CD4-positive, alpha-beta T cell (primary cell): ENCODE measurements at places on chromosomes 16 and 17.
A peak's percentile ranks its signal among the peaks of the same experiment; 100 is the strongest.

DNA sequence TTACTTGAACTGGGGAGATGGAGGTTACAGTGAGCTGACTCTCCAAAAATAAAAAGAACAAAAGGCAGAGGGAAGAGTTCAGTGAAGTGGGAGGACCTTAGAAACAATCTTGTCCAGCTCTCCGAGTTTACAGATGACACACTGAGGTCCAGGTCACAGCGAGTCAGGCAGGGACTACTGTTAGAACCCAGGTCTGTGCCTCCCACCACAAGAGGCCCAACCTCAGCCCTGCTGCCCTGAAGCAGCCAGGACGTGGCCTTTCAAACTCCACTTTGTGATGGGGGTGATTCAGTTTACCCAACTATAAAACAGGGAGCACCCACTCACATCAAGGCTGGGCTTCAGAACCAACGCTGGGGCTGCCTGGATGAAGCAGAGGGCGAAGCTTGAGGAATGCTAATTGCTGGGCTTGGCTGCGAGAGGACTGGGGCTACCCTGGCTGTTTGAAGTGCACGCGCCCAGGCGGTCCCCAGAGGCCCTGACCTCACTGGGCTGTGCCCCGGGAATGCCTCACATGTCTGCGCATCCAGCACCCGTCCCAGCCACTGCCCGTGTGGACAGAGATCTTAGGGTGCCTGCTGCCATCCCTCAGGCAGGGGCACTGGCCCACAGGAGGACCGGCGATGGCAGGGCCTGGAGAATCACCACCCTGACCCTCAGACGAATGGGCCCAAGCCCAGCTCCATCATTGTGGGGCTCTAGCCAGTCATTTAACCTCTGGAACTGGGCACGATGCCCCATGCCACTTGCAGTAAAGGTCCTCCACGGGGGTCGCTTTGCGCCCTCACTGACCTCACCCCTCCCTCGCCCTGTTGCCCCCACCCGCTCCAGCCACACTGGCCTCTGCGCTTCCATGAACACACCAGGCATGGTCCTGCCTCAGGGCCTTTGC lies 11.4 kb downstream of the SLC5A10 start:
- DNase-seq = no peak

DNA sequence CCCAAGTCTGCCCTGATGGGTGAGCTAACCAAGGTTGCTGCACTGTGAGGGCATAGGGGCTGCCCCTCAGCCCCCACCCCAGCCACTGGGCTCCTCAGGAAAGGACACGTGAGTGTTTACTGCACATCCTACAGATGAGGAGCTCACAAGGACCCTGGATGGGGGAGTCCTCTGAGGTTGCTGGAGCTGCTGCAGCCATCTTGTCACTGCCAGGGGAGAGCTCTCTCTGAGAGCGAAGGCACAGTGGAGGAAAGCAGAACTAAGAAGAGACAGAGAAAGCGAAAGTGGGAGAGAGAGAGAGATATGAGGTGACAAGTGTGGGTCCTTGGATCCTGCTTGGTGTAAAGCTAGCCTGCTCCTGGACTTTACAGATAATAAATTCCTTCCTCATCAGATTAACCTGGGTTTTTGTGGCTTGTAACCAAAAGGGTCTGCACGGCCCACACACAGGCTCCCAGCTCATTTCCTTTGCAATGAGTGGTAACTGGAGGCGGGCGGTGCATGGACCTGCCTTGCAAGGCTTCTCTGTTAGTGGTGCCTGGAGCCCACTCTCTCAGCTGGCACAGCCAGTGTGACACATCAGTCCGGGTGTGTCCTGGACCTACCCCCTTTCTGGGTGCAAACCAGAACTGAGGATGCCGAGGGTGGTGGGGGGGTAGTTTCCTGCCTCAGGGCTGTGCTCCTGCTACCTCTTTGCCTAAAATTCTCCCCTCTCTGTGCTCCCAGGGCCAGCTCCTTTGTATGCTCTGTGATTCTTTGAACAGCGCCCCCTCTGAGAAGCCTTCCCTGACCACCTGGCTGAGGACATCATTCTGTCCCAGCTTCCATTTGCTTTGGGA lies 14.2 kb downstream of the SNX20 start:
- peak; percentile 48 for DNase-seq

GRCh38 chr16:7185165-7185564 lies 147.5 kb upstream of the RBFOX1 start:
- no peak for DNase-seq

- no peak for DNase-seq
These were observed 79.6 kb upstream of the CDH11 start for GRCh38 chr16:65201511-65201910.

GRCh38 chr17:27526604-27527002 lies 70.4 kb downstream of the KSR1 start:
- DNase-seq = peak; percentile 54

GRCh38 chr17:49104511-49105074 lies 28.0 kb upstream of the B4GALNT2 start:
- DNase-seq = no peak

GRCh38 chr16:56109994-56110393 lies 81.3 kb upstream of the GNAO1 start:
- no peak for DNase-seq

GRCh38 chr17:82754297-82755208 lies 2.7 kb downstream of the TBCD start:
- DNase-seq = no peak

- peak; percentile 78 for DNase-seq
These were observed 6.7 kb downstream of the RHBDF1 start for GRCh38 chr16:65745-66144.

- no peak for DNase-seq
These were observed 157.5 kb downstream of the ZNF423 start for GRCh38 chr16:49698453-49698815.
